ENCODE measurements at places on chromosomes 6 and 20. TPM values are rescaled to one million over a fixed set of nuclear protein-coding genes. Genes with fewer than 3 reads are reported as not detected.
A peak's percentile ranks its signal among the peaks of the same experiment; 100 is the strongest.

DNA sequence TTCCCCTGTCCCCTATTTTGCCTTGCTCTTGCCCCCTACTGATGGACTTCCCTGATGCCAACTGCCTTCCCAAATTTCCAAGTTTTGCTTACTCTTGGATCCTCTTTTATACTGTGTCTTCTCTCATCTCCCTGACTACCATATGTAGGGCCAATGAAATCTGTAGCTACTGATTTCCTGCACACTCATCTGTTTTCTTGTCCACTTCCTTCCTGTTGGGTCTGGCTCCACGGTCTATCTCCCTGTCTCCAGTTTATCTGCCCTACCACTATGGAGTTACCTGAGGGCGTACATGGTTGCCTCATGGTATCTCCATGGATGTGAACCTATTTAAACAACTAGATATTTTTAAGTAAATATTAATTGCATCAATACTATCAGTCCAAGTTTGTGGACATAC lies 140.3 kb upstream of the MCHR2 start:
- no peak overlapping the region for H3K4me3 ChIP-seq
- H3K4me1 ChIP-seq = no peaks in the 10 kb centered on the region
- no peaks in the 10 kb centered on the region for H3K36me3 ChIP-seq
- DNase-seq = no peak
- H3K27me3 ChIP-seq = no peaks in the 10 kb centered on the region

DNA sequence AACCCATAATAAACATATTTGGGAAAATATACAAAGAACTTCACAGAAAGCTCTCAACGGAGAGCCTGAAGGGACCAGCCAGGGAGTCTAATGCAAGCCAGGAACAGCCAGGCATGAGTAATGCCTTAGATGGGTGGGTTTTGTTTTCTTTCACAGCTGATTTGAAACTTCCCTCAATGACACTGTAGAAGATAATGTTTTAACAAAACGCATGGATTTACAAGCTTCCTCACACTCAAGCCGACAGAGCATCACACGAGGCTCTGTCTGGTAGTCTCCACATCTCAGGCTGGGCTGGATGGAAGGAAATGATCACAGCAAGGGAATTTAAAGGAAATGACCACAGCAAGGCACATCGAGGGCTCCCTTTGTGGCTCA lies 113.9 kb downstream of the GMPR start:
- H3K27ac ChIP-seq = no peak overlapping the region
- no peaks in the 10 kb centered on the region for H3K4me1 ChIP-seq
- H3K27me3 ChIP-seq = no peaks in the 10 kb centered on the region
- no peaks in the 10 kb centered on the region for H3K36me3 ChIP-seq

HAO1 gene
- total RNA-seq = not detected

DNA sequence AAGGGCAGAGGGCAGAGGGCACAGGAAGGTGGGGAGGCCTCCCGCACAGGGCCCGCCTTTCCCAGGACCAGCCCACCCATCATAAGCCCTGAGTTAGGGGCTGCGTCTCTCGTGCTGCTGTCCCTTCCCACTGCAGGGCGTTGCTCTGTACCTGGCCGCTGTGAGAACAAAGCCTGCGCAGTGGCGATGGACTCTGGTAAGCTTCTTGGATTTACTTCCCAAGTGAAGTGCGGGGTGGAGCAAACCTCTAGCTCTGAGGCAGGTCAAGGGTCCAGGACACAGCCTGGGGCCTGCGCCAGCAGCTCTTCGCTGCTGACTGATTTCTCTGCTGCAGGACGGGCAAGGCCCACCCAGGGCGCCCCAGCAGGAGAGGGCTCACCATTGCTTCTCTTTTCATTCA lies 23.9 kb downstream of the INSM1 start:
- no peak for DNase-seq
- H3K4me3 ChIP-seq = no peak overlapping the region
- no peaks in the 10 kb centered on the region for H3K4me1 ChIP-seq
- H3K27me3 ChIP-seq = no peaks in the 10 kb centered on the region
- H3K36me3 ChIP-seq = peaks cover 53% of the 10 kb centered on the region

DNA sequence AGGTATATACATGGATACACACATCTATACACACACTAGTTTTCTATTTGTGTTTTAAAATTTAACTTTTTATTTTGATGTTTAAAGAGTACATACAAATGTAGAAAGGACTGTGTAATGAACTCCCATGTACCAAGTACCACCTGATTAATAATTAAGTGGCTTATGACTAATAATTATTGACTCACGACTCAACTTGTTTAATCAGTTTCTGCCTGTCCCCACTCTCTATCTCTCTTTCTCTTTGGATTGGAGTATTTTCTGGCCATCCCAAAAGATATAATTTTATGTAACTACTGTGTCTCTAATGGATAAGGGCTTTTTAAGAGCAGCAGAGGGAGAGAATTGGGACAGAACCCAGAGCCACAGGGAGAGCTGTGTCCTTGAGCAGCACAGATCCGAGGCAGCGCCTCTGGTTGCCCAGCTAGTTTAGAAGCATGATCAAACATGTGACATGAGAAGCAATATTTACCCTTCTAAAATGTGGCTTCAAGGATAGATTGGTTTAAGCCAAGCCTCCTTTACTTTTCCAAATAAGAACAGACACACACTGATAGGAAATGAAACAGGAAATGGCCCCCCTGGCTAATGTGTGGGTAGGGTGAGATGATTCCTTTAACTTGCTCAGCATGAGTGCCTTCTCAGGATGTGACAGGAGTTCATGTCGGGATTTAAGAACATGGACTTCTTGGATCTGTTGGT lies 81.0 kb downstream of the ERMARD start:
- peaks cover 14% of the 10 kb centered on the region for H3K27me3 ChIP-seq
- H3K4me1 ChIP-seq = peaks cover 7% of the 10 kb centered on the region
- no peak for DNase-seq
- H3K36me3 ChIP-seq = no peaks in the 10 kb centered on the region
- no peak overlapping the region for H3K27ac ChIP-seq

GRCh38 chr6:84019141-84019841 lies 14.3 kb upstream of the MRAP2 start:
- H3K4me1 ChIP-seq = no peaks in the 10 kb centered on the region
- DNase-seq = no peak

CCN5 gene
- 42.3 TPM for total RNA-seq

MUC21 gene
- total RNA-seq = 3.8 TPM

GRCh38 chr6:155530219-155530834 lies 74.7 kb upstream of the NOX3 start:
- H3K4me3 ChIP-seq = no peak overlapping the region
- H3K36me3 ChIP-seq = no peaks in the 10 kb centered on the region
- no peak overlapping the region for H3K27ac ChIP-seq
- H3K27me3 ChIP-seq = no peaks in the 10 kb centered on the region
- peaks cover 21% of the 10 kb centered on the region for H3K4me1 ChIP-seq

PRL gene
- not detected for total RNA-seq

GRCh38 chr6:17851001-17851719 lies 136.3 kb downstream of the KIF13A start:
- DNase-seq = no peak
- H3K27me3 ChIP-seq = no peaks in the 10 kb centered on the region
- H3K36me3 ChIP-seq = peaks cover 42% of the 10 kb centered on the region
- H3K27ac ChIP-seq = no peak overlapping the region
- no peak overlapping the region for H3K4me3 ChIP-seq

DNA sequence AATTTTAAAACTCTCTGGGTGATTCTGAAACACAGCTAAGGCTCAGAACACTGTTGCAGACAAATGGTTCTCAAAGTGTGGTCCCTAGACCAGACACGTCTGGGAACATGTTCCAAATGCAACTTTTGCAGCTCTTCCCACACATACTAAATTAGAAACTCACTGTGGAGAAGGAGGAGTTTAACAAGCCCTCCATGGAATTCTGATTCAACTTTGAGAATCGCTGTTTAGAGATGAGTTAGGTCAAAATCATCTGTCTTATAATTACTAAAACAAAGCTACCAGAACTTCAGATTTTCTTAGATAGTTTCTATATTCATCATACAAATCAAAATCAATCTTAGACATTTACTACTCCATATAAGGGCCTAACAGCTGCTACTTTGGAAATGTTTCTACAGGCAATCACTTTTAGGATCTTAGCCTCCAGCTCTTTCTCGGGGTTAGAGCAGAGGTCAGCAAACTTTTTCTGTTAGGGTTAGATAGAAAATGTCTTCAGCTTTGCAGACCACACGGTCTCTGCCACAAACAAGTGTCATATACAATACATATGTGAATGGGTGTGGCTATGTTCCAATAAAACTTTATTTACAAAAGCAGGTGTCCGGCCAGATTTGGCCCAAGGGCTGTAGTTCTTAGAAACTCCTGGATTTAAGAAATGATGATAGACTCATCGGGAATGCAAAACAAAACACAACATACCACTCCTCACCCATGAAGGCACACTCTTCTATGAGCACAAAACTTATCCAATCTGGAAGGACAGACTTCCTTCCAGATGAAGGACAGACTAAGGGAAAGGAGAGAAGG lies 50.0 kb upstream of the ARHGAP18 start:
- no peak overlapping the region for H3K4me3 ChIP-seq
- H3K27me3 ChIP-seq = no peaks in the 10 kb centered on the region
- no peaks in the 10 kb centered on the region for H3K36me3 ChIP-seq

DNA sequence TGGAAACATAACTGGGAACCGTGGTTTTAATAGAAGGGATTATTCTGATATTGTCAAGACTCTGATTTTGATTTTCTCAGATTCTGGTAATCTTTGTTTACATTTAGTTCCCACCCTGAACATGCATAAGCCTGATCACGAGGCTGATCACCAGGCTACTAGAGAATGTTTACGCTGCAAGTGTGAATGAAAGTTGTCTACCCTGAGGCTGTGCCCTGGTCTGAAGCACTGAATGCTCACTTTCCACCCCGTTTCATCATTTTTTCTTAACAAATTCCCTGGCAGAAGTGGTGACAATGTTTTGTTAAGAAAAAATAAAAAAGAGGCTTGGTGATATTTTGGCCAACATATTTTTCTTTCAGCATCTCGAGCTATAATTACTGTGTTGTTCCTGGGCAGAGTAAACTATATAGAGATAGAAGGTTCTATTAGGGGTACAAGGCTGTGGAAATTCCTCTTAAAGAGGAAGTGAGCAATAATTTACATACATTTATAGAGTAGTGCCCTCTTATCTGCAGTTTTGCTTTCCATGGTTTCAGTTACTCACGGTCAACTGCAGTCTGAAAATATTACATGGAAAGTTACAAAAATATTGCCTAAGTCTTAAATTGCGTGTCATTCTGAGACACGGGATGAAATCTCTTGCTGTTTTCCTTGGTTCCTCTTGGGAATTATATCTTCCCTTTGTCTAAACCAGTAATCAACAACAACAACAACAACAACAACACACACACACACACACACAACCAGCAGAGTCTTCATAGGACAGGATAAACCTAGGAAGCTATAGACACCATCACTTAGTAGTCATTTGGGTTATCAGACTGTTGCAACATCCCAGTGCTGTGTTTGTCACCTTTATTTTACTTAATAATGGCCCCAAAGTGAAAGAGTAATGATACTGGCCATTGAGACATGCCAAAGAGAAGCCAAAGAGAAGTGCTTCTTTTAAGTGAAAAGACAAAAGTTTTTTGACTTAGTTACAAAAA lies 566.6 kb upstream of the CITED2 start:
- DNase-seq = no peak
- no peaks in the 10 kb centered on the region for H3K36me3 ChIP-seq
- H3K4me1 ChIP-seq = peaks cover 5% of the 10 kb centered on the region
- H3K4me3 ChIP-seq = no peak overlapping the region
- no peaks in the 10 kb centered on the region for H3K27me3 ChIP-seq

- H3K36me3 ChIP-seq = no peaks in the 10 kb centered on the region
- H3K4me3 ChIP-seq = no peak overlapping the region
- H3K27ac ChIP-seq = no peak overlapping the region
- peaks cover 10% of the 10 kb centered on the region for H3K4me1 ChIP-seq
- no peak for DNase-seq
Measured at GRCh38 chr20:5714261-5715041, 35.8 kb upstream of the SHLD1 start.

GRCh38 chr6:139369568-139370282 lies 4.7 kb downstream of the CITED2 start:
- H3K4me1 ChIP-seq = peaks cover 35% of the 10 kb centered on the region
- peak overlapping the region; percentile 93 for H3K4me3 ChIP-seq
- H3K36me3 ChIP-seq = peaks cover 22% of the 10 kb centered on the region

- no peaks in the 10 kb centered on the region for H3K36me3 ChIP-seq
- DNase-seq = no peak
- H3K27me3 ChIP-seq = no peaks in the 10 kb centered on the region
- peak overlapping the region; percentile 23 for H3K4me3 ChIP-seq
- H3K27ac ChIP-seq = no peak overlapping the region
Measured at GRCh38 chr6:10146715-10147451, 268.0 kb downstream of the TFAP2A start.

DNA sequence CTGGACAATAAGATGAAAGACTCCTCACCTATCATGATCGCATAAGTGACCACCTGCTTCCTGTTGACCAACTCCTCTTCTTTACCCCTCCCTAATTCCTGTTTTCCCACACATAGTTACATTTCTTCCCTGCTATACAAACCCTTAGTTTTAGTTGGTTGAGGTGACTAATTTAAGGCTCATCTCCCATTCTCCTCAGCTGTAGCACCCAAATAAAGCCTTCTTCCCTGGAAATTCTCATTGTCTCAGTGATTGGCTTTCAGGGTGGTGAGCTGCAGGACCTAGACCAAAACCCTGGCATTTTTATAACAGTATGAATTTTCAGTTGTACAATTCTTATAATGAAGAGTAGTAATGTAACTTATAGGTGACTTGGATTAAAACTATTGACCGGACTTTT lies 2.1 kb downstream of the FKBP1C start:
- H3K27ac ChIP-seq = no peak overlapping the region
- no peak for DNase-seq
- H3K36me3 ChIP-seq = no peaks in the 10 kb centered on the region

DNA sequence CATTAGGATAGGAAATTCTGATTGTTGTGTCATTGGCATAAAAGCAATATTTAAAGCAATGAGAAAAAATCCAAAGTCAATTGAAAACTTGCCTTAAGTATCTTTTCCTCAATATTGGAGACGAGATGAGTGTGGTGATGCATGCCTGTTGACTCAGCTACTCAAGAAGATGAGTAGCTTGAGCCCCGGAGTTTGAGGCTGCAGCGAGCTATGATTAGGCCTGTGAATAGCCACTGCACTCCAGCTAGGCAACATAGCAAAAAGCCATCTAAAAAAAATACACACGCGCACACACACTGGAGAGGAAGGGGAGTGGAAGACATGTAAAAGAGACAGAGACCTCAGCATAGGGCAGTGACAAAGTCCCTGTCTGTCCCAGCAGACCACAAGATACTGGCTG lies 9.7 kb upstream of the MARCKS start:
- H3K27ac ChIP-seq = no peak overlapping the region
- DNase-seq = no peak
- no peak overlapping the region for H3K4me3 ChIP-seq
- H3K27me3 ChIP-seq = no peaks in the 10 kb centered on the region

GRCh38 chr6:37791156-37791919 lies 28.2 kb upstream of the ZFAND3 start:
- DNase-seq = peak; percentile 92
- H3K36me3 ChIP-seq = no peaks in the 10 kb centered on the region
- no peaks in the 10 kb centered on the region for H3K27me3 ChIP-seq
- peaks cover 10% of the 10 kb centered on the region for H3K4me1 ChIP-seq
- no peak overlapping the region for H3K4me3 ChIP-seq
